ENCODE measurements at places on chromosomes 7 and 10.
A peak's percentile ranks its signal among the peaks of the same experiment; 100 is the strongest.

GRCh38 chr7:102431617-102432298 lies 1.6 kb upstream of the ORAI2 start:
- DNase-seq: no peak

DNA sequence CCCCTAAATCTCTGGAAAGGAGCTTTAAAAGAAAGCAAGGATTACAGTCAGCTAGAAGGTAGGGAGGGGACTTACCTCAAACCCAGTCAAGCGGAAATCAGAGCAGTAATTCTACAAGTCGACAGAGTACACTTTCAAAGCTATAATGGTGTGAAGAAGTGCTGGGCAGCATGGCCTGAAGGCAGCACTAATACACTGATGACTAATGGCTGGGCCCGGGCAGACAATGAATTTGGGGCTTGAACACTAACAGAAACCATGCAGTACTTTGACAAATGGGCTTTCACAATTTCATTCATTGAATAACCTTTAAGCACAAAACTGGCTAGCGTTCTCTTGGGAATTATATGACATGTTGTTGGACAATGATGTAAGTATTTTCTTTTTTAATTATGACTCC lies 4.7 kb downstream of the GLI3 start:
- no peak for DNase-seq

DNA sequence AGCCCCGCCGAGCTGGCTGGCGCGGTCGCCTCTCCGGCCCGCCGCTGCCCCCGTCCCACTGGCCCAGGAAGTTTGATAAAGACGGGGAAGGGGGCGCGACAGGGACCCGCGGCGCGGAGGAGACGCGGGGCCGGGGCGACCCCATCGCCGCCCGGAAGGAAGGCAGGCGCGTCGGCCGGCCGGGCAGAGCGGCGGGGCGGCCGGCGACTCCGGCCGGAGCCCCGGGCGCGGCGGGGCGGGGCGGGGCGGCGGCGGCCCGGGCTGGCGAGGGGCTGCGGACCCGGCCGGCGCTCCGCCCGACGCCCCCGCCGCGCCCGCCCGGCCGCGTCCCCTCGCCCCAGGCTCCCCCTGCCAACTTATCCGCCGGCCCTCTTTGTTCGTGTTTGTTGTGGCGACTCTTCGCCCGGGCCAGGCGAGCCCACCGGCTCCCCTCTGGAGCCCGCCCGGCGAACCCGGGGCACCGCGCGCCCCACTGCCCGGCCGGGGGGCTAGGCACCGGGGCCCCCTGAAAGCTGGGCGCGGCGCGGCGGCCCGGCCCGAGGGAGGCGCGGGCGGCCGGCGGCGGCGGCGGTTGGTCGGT lies 571 bp downstream of the KDM7A start:
- DNase-seq: no peak

- DNase-seq: no peak
These were observed 312.0 kb upstream of the TPK1 start for GRCh38 chr7:145147865-145148264.

DNA sequence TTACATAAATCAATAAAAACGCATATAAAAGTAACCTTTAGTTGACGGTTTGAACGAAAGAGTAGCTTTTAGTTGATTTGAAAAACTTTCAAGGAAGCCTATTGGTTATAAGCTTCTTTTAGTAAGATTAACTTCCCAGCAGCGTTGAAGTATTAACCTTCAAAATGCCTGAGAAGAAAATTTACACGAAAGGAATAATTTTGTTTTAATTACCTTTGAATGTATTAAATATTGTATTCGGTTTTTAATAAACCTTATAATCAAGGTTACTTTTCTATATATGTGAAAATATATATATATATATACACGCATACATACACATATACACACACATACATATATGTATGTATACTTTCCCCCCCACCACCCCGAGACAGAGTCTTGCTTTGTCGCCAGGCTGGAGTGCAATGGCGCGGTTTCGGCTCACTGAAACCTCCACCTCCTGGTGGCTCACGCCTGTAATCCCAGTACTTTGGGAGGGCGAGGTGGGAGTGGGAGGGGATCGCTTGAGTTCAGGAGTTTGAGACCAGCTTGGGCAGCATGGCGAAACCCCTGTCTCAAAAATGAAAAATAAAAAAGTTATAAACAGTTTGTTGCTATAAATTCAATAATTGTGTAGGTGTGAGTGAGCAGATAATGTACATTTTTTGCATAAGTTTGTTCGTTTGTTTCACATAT lies 57.6 kb upstream of the EZH2 start:
- DNase-seq: peak; percentile 45

DNA sequence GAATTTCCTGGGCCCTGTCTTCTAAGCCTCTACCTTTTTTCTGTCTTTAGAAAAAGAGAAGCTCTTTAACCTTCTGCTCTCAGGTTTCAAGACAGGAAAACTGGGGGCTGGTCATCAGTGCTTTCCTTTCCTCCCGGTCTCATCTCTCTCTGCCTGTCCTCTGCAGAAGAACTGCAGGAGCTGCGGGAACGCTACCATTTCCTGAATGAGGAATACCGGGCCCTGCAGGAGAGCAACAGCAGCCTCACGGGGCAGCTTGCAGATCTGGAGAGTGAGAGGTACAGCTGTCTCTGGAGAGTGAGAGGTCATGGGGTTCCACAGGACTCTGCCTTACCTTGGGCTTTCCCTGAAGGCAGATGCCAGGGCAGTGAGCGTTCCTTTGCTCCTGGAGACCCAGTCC lies 12.7 kb downstream of the CCDC136 start:
- no peak for DNase-seq

DNA sequence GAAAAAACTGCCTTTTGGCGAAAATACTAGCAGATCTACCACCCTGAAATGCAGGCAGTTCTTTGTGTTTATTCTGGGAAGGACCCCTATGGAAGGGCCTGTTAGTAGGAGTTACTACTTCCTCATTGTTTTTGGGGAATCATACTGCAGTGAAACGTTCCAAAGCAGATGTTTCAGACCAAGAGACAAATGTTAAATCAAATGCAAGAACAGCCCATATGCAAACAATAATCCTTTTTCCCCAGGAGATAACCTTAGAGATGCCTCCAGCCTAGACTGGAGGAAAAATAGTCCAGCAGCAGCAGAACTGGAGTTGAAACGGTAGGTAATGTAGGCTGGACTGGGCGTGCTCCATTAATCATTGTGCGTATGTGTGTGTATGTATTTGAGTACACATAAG lies 65.9 kb upstream of the VWDE start:
- no peak for DNase-seq

GRCh38 chr10:35456784-35457183 lies 120.5 kb downstream of the CCNY start:
- no peak for DNase-seq

GRCh38 chr10:34187201-34187600 lies 627.9 kb downstream of the PARD3 start:
- DNase-seq: no peak

- no peak for DNase-seq
These were observed 157.5 kb upstream of the PDE1C start for GRCh38 chr7:32227746-32228145.

- DNase-seq: no peak
These were observed 108.8 kb downstream of the ADCY1 start for GRCh38 chr7:45682836-45683555.

DNA sequence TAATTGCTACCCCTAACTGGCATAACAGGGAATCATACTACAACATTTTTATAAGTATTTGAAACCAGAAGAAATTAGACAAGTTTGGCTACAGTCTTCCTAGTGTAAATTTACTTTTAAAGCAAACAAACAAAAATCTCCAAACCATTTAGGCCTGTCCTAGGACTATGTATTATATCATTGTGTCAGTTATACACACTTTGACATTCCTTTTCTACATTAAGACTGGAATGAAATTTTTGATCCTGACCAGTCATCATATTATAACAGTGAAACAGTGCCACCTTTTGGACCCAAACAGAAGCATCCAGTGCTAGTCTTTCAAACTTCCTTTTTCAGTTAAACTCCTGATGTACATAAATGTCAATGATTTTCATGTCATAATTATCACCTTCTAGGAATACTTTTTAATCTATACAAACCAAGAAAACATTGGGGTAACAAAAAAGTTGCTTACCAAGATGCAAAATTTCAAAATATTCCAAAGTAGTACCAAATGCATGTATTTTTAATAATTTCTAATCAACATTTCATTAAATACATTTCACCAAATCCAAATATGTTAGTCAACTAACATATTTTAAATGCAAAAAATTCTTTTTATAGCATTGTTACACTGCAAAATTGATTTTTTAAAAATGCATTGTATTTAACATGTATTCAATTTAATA lies 75.7 kb downstream of the IMMP2L start:
- DNase-seq: peak; percentile 48

- no peak for DNase-seq
These were observed 14.4 kb downstream of the NPSR1 start for GRCh38 chr7:34672430-34672829.

DNA sequence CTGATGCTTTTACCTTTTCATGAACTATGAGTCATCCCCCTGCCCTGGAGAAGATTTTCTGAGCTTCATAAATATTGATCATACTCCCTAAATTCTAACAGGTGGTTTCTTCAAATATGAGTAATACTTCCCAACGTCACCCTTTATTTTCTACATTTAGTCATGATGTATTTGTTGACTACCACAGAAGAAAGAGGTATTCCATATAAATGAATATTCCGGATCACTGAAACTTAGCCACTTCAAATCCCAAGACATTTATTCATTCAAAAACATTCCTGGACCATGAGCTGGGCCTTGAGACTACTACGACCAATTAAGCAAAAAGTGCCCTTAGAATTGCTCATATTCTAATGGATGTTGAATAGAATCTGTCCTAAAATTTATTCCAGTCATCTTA lies 395.8 kb upstream of the NPVF start:
- DNase-seq: no peak

GRCh38 chr7:150375662-150376521 lies 3.2 kb upstream of the ZNF775 start:
- no peak for DNase-seq

- DNase-seq: no peak
These were observed 762.0 kb downstream of the SORCS1 start for GRCh38 chr10:106402458-106402857.

DNA sequence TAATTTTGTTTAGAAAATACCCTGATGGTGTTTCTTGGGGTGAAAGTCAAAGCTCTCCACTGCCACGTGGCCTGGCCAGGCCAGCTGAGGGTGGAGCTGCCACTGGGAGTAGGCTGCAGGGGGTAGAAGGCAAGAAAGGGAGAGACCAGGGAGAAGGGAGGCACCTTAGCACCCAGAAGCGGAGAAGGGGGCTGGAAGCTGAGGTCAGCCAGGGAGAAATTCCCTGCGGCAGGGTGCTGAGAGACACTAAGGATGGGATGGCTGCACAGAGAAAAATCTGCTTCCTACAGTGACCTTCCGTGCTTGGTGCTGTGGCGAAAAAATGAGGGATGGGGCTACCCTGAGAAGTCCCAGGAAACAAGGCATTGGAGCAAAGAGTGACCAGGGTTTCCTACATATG lies 143.7 kb downstream of the SLIT1 start:
- DNase-seq: no peak

DNA sequence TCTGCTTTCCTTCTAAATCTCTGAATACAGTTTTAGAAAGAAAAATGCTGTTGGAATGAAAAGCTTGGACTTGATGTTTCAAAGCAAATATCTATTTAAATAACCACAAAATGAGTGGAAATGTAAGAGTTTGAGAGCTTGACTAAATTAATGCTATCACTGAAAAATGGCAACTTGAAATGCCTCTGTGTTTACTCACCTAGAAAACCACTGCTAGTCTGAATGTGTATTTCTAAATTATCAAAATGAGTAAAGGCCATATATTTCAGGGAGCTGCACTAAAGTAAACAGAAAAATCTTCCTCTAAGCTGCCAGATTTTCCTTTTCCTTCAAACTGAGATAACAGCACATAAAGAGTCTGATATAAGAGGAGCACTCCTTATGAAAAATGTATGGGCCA lies 87.9 kb downstream of the DPY19L1 start:
- DNase-seq: no peak

- DNase-seq: no peak
These were observed 113.6 kb upstream of the MACROH2A2 start for GRCh38 chr10:69939061-69939460.

GRCh38 chr10:112981553-112981952 lies 31.5 kb downstream of the TCF7L2 start:
- no peak for DNase-seq

DNA sequence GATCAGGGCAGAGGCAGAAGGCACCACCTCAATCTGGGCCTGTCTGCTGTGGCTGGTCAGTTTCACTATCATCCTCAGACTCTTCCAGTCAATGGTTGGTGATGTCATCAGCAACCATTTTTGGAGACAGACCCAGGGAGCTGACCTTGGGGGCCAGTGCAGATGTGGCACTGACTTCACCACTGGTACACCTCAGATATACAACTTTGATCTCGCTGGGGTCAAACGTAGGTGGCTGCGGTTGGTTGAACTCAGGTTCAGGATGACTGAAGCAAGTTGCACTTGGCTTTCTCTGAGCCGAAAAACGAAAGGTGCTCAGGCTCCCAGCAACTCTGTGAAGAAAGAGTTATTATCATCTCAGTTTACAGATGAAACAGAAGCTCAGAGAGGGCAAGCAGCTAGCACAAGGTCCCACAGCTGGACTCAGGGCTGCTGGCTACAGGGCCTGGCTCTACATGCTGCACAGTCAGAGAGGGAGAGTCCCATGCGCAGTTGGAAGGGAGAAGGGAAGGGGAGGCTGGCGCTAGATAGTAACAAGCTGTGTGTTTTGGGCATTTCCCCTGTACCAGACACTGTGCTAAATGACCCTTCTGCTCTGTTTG lies 27.2 kb downstream of the ANKRD16 start:
- DNase-seq: no peak

- DNase-seq: no peak
These were observed 77.6 kb downstream of the VPS41 start for GRCh38 chr7:38831259-38831996.

GRCh38 chr7:101990811-101991418 lies 173.5 kb downstream of the CUX1 start:
- no peak for DNase-seq

DNA sequence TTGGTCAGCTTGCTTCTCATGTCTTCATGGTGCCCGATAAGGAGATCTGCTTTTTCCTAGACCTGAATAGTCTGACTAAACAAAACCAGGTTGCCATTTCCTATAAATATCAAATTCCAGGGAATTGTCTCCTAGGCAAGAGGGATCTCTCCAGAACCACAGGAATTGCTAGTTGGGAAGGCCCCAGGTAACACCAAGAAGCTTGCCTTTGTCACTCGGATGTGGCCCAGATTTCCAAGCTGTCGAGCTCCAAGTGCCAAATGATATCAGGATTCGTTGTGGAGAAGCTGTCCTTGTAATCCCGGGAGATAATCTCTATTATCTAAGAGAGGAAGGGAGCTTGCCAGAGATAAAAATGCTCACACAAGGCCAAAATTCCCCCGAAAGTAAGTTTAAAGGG lies 1288.5 kb upstream of the AUTS2 start:
- DNase-seq: no peak

GRCh38 chr10:118808601-118809356 lies 54.0 kb upstream of the CACUL1 start:
- no peak for DNase-seq

Measured in right renal cortex interstitium (tissue), 3 donors.